Activated T-helper 2 cell treated with anti-CD3 and anti-CD28 coated beads, Interferon-gamma antibody, Interleukin-2, Interleukin-4, amounts not matched to agents 10 μg/mL and 5 μg/mL and 100 μg/mL, durations not matched to agents 14 hours and 24 hours and 36 hours (primary cell): ENCODE measurements at places on chromosomes 3 and 15. TPM values are rescaled to one million over a fixed set of nuclear protein-coding genes. Genes with fewer than 3 reads are reported as not detected.

DNA sequence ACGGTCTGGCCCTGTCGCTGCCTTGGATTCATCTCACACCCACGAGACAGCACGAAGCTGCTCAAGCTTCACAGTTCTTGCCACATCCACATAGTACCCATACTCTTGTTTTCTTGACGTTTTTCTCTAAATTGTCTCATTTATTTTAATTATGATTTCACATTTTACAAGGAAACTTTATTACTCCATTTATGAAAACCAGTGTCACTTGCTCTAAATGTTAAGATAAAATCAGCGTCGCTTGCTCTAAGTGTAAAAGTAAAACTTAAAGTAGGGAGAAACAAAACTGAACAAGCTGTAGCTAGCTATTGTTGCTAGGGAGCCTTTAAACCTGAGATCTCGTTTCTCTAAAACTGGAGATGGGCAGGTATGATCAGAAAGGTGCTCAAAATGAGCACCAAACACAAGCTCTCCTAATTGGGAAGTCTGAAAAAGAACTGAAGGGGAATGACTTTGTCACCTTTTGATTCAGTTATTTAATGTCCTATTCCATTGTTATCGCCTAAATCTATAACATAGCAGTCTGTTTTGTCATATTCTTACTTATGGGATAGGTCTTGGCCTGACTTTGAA, 680 bp downstream of the IFT122 start:
- no peak for DNase-seq

DNA sequence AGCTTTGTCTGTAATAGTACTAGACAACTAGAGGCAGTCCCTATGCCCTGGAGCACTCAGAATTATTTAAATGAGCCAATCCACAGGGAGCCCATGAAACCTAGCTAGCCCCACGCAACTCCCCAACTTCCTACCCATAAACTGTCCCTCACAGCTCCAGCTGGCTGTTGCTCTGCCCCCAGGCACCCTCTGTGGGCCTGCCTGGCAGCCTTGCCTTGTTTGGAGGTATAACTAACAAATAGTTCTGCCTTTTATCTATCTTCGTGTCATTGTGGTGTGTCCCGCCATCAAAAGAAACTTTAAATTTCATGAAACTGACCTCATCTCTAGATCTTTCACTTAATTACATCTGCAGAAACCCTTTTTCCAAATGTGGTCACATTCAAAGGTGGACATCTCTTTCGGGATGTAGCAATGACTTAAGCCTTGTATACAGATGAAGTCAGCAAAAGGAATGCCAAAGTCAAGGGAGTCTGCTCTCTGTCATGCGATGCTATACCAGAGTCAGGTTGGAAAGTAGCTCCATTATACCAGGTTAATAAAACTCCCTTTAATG, 1.8 kb upstream of the RTP3 start:
- no peak for DNase-seq

GRCh38 chr3:119375106-119375505, 80.9 kb downstream of the ARHGAP31 start:
- no peak for DNase-seq

GRCh38 chr15:56815247-56815646, 81.9 kb upstream of the ZNF280D start:
- DNase-seq, result no peak

DNA sequence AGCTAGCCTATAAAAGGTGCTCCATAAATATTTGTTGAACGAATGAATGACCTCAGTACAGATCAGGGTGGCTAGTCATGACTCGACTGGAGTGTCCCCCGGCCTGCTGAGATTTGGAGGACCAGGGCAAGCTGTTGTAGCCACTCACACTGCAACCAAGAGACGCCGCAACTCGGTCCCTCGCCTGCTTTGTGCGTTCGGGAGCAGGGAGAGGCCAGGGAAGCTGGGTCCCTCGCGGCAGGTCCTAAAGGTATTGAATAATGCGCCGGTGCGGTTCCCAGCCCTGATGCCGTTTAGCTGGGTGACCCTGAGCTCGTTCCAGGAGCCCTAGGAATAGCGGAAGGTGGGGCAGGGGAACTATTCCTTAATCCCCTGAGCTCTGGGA, 1.8 kb downstream of the IGDCC4 start:
- no peak for DNase-seq

DNA sequence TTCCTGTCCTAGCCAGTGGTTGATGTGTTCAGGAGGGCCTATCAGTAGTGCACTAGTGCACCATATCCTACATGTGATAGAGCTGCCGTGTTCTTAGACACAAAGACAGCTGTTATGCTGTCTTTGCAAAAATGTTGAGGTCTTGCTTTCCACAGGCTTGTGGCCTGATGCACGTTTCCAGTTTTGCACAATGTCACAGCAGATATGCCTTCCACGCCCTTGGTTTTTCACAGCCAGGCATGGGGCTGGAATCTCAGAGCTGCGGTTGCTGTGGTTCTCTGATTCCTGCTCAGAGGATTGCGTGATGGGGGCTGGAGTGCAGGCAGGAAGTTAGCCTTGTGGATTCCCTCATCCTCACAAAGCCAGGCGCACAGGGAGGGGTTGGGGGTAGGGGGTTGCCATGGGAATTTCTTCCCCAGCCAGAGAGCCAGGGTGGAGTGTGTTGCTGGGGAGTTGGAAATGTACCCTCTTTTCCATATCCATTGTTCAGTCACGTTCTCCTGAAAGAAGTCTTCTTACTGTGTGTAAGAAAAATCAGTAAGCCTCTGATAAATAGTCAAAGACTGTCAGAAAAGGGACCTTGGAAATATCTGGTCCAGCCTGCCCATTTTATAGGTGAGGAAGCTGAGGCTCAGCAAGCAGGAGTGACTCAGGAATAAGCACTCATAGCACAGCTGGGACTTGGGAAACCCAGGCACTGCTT, 79.4 kb downstream of the SMAD3 start:
- DNase-seq, result no peak

DNA sequence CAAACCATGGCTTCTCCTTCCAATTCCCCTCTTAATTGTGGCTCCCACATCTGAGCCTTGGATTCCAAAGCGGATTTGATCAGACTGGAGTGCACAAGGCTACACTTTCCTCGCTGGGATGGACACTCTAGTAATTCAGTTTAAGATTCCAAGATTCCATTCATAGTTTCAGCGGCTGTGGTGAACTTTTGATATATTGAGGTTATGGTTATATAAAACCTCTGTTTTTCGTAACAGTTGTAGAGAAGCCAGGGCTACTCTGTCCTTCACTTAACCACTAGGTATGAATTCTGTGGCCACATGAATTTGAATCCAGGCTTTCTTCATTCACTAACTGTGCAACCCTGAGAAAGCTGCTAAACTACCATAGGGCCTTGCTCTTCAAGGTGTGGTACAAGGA, 67.9 kb upstream of the KY start:
- DNase-seq, result no peak

- no peak for DNase-seq
These were observed 14.8 kb upstream of the SEMA5B start for GRCh38 chr3:123042413-123042812.

GRCh38 chr3:140068494-140069017, 133.6 kb downstream of the CLSTN2 start:
- no peak for DNase-seq

DNA sequence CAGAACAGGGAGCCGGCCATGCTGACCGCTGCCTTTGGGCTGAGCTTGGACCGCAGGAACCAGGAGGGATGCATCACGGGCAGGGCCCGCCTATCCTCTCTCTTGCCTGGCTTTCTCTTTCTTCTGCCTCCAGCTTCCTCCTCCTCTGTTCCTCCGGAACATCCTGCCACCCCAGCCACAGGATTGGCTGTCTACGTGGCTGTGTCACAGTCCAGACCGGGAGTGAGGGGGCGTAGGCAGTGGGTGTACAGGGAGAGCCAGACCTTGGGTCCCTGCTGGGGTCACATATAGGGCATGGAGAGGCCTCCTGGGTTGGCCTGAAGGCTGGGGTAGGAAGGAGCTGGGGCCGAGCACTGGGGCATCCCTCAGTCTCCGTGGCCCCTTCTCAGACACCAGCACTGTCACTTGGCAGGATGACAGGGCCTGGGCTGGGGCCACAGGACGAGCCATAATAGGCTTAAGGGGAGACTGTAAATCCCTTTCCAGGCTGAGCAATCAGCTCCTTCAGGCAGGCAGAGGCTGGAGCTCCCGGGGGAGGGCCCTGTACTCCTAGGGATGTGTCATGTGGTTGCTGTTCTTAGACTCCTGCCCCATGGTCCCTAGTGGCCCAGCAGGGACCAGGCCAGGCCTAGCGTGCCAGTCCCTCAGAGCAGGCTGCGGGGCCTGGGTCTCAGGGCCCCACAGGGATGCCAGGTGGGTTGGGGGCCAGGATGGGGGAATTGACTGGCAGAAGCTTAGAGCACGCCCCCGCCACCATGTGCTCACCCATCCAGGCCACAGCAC, 25.4 kb downstream of the LINGO1 start:
- no peak for DNase-seq

GRCh38 chr3:14431452-14431916, 29.1 kb downstream of the SLC6A6 start:
- DNase-seq, result no peak

DNA sequence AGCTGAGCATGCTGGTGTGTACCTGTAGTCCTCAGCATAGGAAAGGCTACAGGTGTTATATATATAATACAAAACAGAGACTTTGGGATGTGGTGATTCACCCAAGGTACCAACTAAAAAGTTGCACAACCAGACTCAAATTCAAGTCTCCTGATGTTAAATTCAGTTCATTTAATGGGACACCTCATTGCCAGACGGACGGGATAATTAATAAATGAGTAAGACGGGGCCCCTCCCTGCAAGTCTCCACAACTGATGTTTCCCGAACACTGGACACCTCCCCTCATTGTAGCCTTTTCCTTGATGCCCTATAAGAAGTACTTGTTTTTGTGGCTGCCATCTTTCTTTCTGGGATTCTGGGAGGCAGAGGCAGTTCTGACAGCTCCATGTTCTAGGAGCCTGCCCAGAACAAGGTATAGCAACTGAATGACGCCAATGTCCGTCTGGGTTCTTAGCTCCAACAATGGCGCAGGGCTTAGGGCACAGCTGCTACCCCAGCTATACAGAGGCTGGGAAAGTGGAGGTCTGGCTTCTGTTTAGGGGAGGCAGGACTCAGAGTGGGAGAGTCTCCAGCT, 50.7 kb downstream of the CDC25A start:
- DNase-seq, result no peak

DNA sequence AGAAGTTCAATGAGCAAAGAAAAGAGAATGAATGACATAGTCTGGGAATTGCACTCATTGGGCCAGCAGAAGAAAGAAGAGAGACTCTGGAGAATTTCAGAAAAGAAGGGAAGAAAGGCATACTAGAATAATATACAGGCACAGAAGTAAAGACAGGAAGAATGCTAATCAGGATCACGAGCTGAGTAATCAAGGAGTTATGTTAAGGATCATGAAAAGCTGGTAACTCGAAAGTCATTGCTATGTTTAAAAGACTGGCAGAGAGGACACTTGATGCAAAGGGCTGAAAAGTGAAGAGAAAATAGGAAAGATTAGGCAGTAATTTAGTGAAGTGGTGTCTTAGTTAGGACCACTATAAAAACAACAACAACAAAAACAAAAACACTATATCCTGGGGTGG, 284.1 kb downstream of the ZBBX start:
- DNase-seq, result no peak

CSPG4 gene
- 0.02 TPM in 1 of 2 replicates, not detected in the other for total RNA-seq

KBTBD8 gene
- 10.4 and 13.4 TPM in 2 replicates for total RNA-seq

GOLGA8M gene
- total RNA-seq, result 0.55 and 0.96 TPM in 2 replicates

NR1I2 gene
- 0.11 TPM in 2 replicates for total RNA-seq

MB21D2 gene
- 17.7 TPM in 2 replicates for total RNA-seq

AHSG gene
- not detected in 2 replicates for total RNA-seq

TEX264 gene
- 43.1 TPM in 2 replicates for total RNA-seq

ARL8B gene
- 37.9 and 40.6 TPM in 2 replicates for total RNA-seq

CD80 gene
- 6.8 TPM in 2 replicates for total RNA-seq

SLC22A13 gene
- 0.51 and 0.78 TPM in 2 replicates for total RNA-seq

CKMT1B gene
- 0.32 and 0.53 TPM in 2 replicates for total RNA-seq
